ENCODE measurements at places on chromosomes 3 and 15.

- no peak for DNase-seq
Observed at GRCh38 chr15:97718509-97718908, 242.0 kb upstream of the ARRDC4 start.

DNA sequence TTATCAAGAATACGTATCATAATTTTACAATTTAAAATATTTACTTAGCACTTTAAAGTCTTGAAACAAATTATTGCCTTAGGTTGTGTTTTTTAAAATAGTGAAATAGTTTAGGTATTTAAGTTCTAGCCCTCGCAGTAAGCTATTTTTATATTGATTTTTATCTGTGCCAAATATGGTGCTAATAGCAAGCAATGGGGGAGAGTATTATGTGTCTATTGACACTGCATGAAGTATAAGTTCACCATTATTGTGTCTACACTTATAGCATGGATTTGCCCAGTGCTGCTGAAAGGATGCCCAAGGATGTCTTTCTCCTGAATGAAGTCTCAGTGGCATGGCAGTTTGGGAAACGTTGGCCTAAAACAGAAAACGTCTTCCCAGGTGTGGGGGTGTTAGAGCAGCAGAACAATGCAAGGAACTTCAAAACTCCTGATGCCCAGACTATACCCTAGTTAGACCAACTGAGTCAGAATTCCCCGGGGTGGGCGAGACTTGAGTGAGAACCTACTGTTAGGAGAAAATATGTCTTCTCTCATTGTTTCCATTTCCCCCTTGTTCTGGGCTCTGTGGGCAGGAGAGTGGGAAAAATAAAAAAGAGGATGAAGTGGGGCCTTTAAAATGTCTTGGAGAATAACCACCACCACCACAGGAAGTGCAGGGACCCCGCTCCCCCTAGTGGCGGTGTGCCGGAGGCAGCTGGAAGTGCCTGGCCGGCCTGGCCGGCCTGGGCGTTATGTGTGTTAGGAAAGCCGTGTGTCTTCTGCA, 104.2 kb upstream of the SLC7A14 start:
- DNase-seq: peak; percentile 48

DNA sequence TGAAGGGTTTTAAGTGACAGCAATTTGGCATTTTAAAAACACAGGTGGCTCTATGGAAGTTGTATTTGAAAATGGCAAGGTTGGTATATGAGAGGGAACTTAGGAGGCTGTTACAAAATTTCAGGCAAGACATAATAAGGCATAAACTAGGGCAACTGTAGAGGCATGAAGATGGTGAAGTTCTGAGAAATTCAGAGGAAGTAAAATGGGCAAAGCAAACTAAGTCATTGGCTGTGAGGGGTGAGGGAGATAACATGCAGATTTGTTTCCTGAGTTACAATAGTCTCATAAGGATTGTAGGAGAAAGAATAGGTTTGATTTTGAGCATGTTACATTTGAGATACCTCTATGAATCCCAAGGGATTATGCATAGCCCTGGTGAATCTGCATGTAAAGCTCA, 302.9 kb upstream of the ARHGEF26 start:
- no peak for DNase-seq

DNA sequence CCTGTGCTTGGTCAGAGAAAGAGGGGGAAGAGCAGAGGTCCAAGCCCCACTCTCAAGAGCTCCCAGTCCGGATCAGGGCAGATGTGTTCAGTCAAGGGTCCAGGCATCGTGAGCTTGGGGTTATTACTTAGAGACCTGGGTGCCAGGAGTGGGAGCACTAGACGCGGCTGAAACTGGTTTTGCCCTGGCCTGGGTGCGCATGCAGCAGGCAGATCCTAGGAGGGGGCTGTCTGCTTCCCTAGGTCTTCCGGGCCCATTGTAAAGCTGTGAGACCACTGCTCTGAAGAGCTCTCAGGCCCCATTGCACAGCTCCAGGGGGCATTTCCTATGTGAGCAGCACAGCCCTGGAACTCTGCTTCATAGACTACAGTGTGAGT, 204.9 kb upstream of the LINGO1 start:
- DNase-seq: no peak

DNA sequence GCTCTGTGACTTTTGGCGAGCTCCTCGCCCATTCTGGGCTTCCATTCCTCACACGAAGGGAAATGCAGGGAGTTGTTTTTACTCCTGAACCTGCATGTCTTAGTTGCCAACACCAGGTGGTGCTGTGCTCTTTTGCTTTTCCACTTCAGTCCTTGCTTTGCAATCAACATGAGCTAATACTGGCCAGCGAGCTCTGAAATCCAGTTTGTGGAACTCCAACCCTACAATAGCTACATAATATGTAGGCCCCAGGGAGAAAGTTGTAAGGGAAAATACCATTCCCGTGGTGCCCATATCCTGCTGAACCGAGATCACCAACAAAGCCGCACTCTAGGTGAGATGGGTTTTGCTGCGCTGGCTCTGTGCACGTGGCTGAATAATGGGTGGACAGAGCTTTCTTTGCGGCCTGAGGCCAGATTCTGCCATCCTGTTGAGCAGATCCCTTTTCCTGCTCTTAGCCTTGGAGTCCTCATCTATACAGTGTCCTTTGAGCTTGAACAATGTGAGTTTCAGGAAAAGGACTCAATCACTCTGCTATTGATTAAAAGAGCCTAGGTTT, 25.0 kb downstream of the LSM3 start:
- DNase-seq: peak; percentile 81

- DNase-seq: no peak
Observed at GRCh38 chr15:31390777-31391486, 64.3 kb downstream of the KLF13 start.

- no peak for DNase-seq
Observed at GRCh38 chr3:143952569-143953072, 19.0 kb upstream of the DIPK2A start.

DNA sequence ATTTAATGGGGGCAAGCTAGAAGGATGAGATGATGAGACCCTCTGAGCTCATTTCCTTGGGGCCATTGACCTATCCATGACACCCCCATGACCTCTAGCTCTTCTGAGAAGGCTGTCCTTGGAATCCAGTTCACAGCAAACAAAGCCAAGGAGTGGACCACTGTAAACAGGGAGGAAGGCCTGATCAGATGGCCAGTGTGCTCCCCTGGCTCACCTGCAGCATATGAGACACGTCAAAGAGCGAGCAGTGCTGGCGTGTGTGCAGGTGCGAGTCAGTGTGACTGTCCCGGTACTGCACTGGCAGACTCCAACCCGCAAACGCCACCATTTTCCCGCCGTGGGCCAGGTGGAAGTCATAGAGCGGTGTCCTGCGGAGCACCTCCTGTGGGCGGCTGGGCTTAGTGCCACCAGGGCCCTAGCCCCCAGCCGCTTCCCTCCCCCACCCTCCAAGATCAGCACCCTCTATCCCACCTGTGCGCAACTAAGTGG, 339 bp downstream of the AMT start:
- no peak for DNase-seq

DNA sequence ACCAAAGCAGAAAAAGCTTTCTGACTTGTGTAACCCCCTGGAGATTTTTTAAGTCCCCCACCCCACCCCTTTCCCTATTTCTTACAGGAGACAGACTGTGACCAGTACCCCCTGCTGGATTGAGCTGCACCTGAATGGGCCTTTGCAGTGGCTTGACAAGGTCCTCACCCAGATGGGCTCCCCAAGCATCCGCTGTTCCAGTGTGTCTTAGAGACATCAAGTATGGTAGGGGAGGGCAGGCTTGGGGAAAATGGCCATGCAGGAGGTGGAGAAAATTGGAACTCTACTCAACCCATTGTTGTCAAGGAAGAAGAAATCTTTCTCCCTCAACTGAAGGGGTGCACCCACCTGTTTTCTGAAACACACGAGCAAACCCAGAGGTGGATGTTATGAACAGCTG, 64.1 kb downstream of the AAGAB start:
- no peak for DNase-seq
